ENCODE measurements at places on chromosomes 5 and 9.

DNA sequence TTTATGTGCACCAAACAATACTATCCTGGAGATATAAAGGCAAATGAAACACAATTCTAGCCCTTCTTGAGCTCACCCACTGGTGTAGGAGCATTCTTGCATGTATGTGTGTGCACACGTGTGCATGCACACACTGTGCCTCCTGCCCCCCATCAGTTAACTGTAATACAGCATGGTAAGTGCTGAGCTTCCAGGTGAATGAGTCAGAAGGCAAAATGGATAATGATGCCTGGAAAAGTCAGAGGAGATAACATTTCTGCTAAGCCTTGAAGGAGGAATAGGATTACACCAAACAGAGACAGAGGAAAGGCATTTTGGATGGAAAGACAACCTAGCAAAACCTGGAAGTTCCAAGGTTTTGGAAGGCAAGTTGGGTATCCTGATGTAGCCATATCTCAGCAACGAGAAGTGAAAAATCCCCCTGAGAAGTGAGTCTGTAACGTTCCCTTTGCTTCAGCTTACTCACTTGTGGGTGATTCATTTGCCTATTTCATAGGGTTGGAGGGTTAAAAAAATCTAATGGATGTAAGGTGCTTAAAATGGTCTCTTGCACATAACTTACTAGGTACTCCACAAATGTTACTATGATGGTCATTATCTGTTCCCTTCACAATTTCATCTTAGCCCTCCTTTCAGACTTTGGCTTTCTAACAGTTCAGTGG lies 101.4 kb upstream of the STC2 start:
- no peak for DNase-seq

DNA sequence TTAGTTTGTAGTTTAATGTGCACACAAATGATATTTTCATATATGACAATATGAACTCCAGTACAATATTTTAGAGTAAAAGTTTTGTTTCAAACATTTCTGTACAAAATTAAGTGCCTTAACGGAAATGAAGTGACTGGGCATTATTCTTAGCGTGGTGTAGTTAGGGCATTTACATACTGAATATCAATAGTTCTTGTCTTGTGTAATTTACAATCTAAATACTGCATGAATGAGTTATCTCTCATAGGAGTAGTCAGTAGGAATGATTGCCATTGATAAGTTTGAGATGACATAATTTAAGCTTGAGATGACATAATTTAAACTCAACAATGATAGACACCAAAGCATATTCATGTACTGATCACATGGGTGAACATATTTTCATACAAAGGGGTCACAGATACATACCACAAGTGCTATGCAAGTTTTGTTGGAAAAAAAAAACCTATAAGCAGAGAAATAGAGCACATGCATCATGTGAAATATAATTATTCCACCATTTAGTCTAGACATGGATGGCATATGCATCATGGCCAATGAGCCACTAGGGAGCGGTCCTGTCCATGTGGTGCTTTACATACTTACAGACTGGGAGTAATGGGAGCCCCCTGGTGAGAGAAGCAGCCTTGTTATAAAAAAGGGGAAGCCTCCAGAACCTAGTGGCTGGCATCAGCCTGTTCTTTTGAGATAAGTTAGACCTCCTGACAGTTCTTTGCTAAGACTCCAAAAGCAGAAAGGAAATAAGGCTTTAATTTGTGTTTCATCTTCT lies 1523.9 kb downstream of the MAT2B start:
- DNase-seq: no peak

DNA sequence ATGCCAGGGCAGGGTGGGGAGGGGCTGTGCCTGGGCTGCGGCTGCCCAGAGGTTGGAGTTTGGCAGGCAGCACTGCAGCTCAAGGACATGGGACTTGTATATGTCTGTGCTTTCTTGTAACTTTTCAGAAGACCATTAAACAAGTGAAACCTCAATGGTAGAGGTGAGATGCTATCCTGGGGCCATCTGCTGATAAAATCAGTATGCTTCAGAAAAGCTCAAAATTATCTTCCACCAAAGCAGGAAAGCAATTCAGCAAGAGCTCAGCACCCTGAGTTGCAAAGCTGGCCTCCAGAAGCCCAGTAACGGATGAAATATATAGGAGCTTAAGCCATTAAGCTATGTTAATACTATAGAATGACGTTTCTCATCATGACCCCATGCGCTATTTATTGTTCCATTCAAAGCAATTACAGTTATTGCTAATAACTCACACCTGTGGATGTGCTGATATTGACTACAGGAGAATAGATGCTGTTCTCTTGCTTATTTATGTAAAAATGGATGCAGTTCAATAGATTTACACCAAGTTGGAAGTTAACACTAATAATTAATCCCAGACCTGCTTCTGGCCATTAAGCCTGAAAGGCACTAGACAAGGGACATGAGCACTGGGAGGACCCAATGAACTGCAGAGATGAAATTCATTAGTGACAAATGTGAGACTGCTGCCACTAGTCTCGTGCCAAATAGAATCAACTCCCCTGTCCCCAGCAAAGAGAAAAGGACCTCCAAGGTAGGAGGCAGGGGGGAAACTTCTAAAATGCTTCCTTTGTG lies 316.3 kb upstream of the PANK3 start:
- DNase-seq: no peak

- no peak for DNase-seq
Observed at GRCh38 chr5:2810644-2811043, 59.2 kb upstream of the IRX2 start.

DNA sequence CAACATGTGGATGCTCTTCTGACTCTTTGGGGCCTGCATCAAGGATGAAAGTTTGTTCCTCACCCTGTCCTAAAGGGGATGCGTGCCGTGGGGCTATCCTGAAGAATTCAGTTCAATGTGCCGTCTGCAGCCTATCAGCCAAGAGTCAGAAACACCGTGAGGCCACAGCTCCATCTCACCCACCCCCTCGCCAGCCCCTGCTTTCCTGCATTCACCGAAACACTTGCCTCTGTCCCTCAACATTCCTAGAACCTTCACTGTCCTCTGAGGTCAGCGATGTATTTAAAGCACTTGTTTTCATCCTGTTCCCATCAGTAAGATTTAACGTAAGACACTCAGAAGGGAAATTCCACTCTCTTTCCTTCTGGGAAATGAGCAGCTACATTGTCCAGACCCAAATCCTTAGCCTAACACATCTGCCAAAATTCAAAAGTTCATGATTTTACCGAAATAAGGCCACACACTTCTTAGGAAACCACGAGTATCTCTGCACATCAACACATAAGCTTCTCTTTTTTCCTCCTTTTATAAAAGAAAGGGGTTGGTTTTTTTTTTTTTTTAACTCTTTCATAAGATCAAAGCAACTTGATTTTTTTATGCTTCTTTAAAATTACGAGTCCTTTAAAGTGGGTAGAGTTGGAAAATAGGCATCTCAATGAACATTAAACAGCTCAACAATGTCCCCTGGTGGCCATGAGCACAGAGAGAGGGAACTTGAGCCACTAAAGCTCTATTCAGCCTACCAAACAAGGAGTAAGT lies 100.7 kb downstream of the SUSD1 start:
- DNase-seq: no peak

DNA sequence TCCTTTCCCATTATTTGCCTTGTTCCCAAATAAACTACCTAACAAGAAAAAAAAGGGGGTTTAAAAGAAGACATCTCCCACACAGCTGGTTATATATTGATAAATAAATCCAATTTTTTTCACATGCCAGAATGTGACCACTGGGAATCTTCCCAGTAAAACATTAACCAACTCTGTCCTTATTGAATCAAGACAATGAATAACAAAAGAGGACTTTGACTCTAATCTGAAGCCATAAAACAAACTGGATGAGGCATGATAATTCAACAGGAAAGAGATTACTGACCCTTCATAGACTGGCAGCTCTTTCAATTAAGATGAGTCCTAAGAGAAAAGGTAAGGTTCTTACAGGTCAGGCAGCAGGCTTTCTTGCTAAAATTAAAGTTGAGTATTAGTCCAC lies 165.8 kb upstream of the CDH6 start:
- no peak for DNase-seq

GRCh38 chr5:5480481-5481111 lies 58.1 kb downstream of the ICE1 start:
- no peak for DNase-seq

DNA sequence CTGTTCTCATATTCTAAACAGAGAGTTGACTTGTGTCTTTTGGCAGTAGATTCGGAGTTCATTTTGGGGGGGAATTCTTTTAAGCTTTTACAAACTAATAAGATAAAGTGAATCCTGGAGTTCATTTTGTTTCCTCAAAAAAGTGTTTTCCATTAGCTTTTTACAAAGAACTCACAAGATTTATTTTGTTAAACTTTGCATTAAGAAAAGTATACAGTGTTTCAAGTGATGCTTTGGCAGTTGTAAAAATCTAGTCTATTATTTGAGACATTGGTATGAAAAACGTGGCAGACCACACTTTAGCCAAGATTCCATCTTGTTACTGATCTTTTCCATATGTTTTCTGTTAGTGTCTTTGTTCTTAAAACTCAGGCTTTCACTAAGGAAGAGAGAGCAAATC lies 1.2 kb upstream of the OMD start:
- DNase-seq: no peak

- no peak for DNase-seq
Observed at GRCh38 chr5:14460844-14461398, 120.7 kb upstream of the OTULINL start.

DNA sequence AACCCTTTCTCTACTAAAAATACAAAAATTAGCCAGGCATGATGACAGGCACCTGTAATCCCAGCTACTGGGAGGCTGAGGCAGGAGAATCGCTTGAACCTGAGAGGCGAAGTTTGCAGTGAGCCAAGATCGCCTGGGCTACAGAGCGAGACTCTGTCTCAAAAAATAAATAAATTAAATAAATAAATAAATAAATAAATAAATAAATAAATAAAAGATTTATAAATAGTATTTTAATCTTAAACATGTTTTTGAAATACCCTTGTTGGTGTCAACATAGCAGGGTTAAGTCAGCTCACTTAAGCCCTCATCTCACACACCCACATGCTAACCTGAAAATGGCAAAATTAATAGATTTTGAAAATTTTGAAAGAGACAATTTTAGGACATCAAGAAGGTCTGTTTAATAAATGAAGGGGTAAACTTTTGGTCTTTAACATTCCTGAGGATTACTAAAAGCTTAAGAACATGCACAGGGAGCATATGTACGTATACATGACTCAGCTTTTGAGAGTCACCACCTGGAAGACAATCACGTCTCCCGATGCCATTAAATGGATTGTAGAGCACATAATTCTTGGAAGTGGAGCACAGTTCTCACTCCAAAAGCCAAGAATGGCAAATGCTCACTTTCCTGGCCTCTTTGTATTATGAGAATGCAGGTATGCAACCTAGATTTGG lies 202.5 kb downstream of the GDNF start:
- no peak for DNase-seq

DNA sequence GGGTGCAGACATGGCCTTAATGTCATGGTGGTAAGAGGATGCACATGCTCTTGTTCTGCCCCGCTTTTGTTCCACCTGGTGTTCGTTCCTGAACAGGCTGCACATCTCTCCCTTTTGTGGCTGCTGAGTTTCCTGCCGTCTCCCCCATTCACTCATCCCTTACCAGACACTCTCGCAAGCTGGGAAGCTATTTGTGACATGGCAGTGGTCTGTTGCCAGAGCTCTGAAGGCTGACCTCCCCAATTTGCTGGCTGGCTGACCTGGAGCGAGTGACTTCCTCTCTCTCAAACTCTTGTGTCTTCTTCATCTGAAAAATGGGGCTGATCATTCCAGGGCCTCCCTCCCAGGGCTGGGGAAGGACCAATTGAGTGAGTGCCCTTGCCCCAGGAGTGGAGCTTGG lies 35.9 kb downstream of the HRH2 start:
- DNase-seq: no peak

GRCh38 chr5:78533356-78533755 lies 115.2 kb downstream of the LHFPL2 start:
- no peak for DNase-seq

- DNase-seq: peak; percentile 43
Observed at GRCh38 chr5:1429066-1429465, 16.2 kb downstream of the SLC6A3 start.

DNA sequence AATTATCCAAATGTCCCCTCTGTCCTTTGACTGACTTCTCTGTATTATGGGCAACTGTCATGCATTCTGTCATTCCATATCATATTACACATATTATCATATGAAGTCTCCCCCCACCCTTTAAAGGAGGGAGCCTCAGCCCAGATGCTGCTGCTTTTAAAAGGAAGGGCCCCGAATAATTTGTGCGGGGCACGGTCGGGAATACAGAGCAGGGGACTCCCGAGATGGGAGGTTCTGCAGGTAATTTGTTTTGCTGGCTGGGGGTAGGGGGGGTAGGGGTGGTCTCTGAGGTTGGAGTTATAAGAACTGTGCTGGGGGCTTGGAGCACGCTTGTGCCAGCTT lies 10.1 kb upstream of the LHX2 start:
- no peak for DNase-seq

- DNase-seq: no peak
Observed at GRCh38 chr9:33464045-33464636, 9.6 kb downstream of the NOL6 start.

- no peak for DNase-seq
Observed at GRCh38 chr9:71249729-71250317, 128.4 kb upstream of the TRPM3 start.

DNA sequence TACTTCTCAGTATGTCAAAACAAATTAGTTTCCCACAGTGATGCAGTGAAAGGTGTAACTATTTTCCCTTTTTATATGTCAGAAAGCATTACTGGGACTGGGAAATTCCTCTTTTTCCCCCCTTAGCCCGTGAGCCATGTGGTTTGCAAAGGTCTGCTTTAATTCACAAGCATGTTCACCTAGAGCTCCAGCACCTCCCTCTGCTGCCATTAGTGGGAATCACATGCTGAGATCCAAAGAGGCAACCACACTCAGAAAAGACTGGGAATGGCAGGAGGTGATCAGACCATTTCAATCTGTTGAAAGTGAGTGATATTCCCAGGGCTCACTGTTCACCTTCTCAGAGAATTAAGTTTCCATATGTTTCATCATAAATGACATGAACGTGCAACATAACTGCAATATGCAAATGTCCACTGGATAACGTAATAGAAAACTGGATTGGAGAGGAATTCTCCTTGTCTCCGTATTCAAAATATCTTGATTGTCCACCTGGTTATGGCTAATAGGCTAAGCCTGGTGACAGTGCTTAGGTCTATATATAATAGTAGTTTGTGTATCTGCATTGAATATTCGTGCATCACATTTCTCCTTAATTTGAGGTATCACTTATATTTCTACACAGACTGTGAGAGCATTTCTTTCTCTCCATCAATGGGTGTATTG lies 703.5 kb upstream of the WWC1 start:
- DNase-seq: no peak

- no peak for DNase-seq
Observed at GRCh38 chr5:33809936-33810335, 81.9 kb downstream of the ADAMTS12 start.

GRCh38 chr5:159175547-159175946 lies 33.8 kb downstream of the RNF145 start:
- no peak for DNase-seq
